ENCODE measurements at places on chromosomes 5 and 9. TPM values are rescaled to one million over a fixed set of nuclear protein-coding genes. Genes with fewer than 3 reads are reported as not detected.

KCNN2 gene
- total RNA-seq = 0.27 TPM

GRCh38 chr5:14226992-14227391 lies 83.8 kb downstream of the TRIO start:
- peak overlapping the region; percentile 30 for H3K27ac ChIP-seq
- H3K36me3 ChIP-seq = no peaks in the 10 kb centered on the region
- H3K27me3 ChIP-seq = no peaks in the 10 kb centered on the region
- DNase-seq = no peak
- no peak overlapping the region for H3K4me3 ChIP-seq

DNA sequence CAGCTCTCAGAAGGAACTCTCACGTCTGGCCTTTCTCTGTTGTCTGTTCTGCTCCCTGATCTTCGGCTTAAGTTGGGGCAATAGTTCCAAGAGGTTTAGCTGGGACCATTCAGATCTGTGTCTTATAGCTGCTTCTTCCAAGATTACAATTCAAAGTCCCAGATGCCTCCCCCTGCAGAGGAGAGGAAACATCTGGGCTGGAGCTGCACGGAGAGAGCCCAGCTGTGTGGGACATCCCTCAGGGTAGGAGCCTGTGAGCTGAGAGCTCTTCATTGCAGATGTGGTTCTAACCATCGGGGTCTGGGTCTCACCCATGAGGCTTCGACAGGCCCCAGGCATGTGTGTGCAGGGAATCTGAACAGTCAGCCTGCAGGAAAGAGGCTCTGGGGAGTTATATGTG lies 9.0 kb upstream of the PHF19 start:
- H3K36me3 ChIP-seq = no peaks in the 10 kb centered on the region
- H3K27me3 ChIP-seq = no peaks in the 10 kb centered on the region
- no peak overlapping the region for H3K27ac ChIP-seq

DNA sequence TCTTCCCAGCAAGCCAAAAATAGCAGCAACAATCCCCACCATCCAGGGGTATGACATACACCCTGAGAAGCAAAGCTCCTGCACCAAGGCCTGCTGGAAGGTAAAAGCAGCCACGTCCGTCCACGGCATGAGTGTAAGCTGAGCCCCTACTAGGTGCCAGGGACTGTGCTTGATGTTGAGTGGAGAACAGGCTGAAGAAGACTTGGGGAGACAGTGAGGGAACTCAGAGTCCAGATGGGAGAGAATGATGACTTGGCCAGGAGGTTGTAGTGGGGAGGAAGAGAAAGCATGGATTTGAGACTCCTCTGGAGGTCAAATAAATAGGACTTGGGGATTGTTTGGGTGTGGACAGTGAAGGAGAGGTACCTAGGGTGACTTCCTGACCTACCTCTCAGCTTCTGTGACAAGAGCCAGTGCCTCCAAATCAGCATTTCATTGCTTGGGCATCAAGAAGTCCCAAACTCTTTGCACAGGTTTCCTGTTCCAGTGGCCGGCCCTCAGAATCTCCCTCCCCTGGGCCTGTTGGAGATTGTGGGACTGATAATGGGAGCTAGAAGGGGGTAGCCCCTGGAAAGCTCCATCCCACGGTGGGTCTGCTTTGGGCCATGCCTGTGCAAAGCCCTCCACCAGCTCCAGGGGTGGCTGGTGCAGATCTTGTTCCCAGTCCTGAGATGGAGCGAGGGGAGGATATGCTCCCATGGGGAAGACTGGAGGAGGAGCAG lies 58.3 kb upstream of the ADAMTS2 start:
- DNase-seq = no peak
- H3K4me1 ChIP-seq = no peaks in the 10 kb centered on the region
- H3K36me3 ChIP-seq = no peaks in the 10 kb centered on the region
- H3K27me3 ChIP-seq = no peaks in the 10 kb centered on the region
- no peak overlapping the region for H3K27ac ChIP-seq

DNA sequence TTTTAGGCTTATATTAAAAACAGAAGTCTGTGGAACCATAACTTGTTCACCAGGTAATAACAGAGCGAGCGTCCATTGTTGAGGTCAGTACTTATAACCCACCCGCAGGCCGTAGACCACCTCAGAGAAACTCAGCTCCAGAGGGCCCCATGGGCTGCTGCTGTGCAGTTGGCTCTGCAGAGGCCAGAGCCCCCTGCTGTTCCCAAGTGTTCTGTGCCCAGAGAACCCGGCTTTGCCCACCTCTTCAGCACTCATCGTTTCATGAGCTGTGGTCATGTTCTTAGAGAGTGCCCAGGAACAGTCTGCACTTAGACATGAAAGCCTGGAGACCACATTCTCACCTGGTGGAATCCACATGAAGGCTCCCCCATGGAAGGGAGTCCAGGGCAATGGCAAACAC lies 50.4 kb upstream of the SLC2A8 start:
- no peak overlapping the region for H3K4me3 ChIP-seq
- no peaks in the 10 kb centered on the region for H3K27me3 ChIP-seq
- no peaks in the 10 kb centered on the region for H3K4me1 ChIP-seq
- H3K36me3 ChIP-seq = no peaks in the 10 kb centered on the region

DNA sequence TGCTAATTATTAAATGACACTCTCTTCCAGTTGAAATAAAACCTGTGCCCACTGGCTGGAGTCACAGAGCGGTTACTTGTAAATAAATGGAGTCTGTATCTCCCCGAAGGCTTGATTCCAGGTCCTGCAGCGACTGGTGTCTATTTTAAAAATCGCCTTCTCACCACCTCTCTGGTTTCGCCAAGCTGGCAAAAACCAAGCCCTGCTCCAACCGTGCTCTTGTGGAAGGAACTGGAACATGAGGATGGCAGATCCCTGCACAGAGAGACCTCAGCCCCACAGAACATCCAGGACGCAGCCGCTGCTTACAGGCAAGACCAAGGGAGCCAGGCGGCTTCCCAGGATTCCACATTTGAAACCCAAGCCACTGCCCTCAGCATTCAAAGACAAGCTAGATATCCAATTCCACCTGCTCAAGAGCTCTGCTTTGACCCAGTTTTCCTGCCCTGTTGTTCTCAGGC lies 15.0 kb downstream of the SEMA4D start:
- H3K27ac ChIP-seq = no peak overlapping the region
- no peak for DNase-seq
- peaks cover 41% of the 10 kb centered on the region for H3K36me3 ChIP-seq

GRCh38 chr5:151130235-151130921 lies 27.2 kb downstream of the ANXA6 start:
- no peak overlapping the region for H3K27ac ChIP-seq
- H3K27me3 ChIP-seq = no peaks in the 10 kb centered on the region
- peaks cover 74% of the 10 kb centered on the region for H3K4me1 ChIP-seq
- peak; percentile 22 for DNase-seq
- no peak overlapping the region for H3K4me3 ChIP-seq

DNA sequence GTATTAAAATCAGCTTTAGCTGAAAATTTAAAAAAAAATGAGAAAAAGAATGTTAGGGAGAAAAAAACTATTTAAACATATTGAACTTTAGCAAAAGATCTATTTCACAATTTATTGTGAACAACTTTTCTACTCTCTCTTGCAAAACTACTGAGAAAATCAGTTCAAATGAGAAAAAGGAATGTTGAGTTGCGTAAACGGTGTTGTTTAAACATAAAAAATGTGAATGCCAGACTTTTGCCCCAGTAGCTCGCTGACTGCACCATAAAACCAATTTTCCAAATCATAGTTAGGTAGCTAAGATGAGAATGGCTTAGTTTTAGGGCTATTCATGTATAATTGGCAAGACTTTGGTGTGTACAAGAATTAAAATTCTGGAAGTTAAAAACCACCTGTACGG lies 13.4 kb upstream of the RAD23B start:
- H3K27ac ChIP-seq = no peak overlapping the region
- DNase-seq = no peak
- H3K4me1 ChIP-seq = no peaks in the 10 kb centered on the region
- H3K4me3 ChIP-seq = no peak overlapping the region

DNA sequence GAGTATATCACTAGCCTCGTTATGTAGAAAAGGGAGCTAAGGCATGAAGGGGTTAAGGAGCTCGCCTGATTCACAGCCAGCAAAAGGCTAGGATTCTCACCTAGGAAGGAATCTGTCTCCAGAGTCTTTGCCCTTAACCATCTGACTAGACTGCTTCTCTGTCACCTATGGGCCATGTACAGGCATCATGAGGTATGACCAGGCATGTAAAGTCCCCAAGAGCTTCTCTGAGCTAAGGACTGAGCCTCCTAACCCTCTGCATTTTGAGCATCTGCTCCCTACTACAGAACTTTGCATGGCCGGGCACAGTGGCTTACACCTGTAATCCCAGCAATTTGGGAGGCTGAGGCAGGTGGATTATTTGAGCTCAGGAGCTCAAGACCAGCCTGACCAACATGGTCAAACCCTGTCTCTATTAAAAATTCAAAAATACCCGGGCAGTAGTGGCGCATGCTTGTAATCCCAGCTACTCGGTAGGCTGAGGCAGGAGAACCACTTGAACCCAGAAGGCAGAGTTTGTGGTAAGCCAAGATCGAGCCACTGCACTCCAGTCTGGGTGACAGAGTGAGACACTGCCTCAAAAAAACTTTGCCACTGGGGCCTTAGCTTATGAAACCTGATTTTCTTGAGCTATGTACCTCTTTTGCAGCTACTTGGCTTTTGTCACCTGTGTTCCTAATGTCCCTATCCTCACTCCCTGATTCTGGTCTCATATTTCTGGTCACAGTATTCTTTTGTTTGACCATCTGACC lies 33.2 kb upstream of the IL7R start:
- no peak overlapping the region for H3K27ac ChIP-seq
- H3K4me3 ChIP-seq = no peak overlapping the region
- no peaks in the 10 kb centered on the region for H3K27me3 ChIP-seq
- no peaks in the 10 kb centered on the region for H3K4me1 ChIP-seq
- no peak for DNase-seq
- no peaks in the 10 kb centered on the region for H3K36me3 ChIP-seq

Measured in spleen (tissue), 13 donors.